Stimulated activated CD8-positive, alpha-beta memory T cell treated with anti-CD3 and anti-CD28 coated beads, Interleukin-4, amount 100 ng/mL, for 1 hour (primary cell): ENCODE measurements at places on chromosomes 12 and 14.

- DNase-seq = no peak
Observed at GRCh38 chr14:29908652-29909577, 18.7 kb downstream of the PRKD1 start.

DNA sequence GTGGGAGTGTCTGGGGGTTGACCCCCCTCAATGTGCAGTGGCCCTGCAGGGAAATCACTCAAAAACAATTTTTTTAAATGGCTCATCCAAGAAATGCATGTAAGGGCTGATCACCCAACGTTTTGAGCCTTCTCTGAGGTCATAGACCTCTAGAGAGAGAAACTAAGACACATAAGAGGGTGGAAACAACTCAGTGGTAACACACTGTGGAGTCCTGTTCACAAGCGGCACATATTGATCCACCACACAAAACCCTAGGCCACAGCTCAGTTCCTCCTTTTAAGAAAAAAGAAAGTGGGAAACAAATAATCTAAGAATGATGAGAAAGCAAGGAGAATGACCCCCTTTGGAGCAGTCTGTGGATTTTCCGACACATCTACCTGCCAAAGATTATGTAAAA lies 83.0 kb upstream of the METAP2 start:
- DNase-seq = no peak

DNA sequence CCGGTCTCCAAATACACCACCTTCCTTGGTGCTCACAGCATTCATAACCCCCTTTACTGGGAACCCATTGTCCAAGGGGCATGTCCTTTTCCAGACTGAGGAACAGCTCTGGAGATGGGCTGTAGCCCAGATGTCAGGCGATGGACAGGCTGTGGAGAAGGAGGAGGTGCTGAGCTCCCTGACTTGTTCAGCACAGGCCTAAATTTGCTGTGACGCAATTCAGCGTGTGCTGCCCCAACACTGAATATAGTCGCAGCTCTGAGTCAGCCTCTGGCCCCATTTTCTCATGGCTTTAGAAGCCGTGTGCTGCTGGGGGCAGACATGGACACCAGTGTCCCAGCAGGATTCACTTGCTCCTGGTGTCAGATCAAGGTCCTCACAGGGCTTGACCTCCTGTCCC lies 269.1 kb downstream of the EMP1 start:
- DNase-seq = no peak

DNA sequence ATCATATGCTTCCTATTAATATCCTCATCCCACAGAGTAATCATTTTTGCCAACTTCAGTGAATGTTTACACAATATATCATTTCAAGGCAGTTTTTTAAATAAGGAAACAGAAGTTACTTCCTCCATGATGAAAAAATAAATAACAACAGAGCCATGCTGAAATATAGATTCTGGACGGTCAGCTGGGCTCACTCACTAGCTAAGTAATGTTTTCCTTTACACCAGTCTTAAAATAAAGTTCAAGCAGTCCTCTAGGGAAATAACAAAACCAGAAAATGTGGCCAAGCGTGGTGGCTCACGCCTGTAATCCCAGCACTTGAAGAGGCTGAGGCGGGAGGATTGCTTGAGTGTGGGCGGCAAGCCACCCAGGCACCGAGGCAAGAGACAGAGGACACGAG lies 28.7 kb downstream of the AICDA start:
- no peak for DNase-seq

- no peak for DNase-seq
Observed at GRCh38 chr12:118743896-118744700, 237.2 kb upstream of the SRRM4 start.

- DNase-seq = no peak
Observed at GRCh38 chr14:67569651-67570290, 30.3 kb downstream of the PIGH start.

GRCh38 chr12:54215989-54216796 lies 27.4 kb upstream of the SMUG1 start:
- no peak for DNase-seq

DNA sequence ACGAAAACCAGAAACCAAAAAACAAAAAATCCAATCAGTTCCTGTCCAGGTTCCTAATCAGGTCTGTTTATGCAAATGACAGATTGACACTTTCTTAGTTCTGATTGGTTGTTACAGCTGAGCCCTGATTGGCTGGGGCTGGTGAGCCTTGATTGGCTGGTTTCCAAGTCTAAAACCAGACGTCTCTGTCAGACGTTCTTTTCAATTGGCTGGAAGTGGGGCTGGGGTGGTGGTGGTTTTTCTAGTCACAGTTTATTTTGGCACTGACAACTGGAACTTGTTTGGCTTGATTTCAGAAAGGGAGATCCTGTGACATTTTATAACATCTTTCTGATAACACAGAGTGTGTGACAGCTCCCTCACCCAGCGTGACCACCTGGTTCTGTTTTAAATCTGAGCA lies 36.1 kb upstream of the PRICKLE1 start:
- no peak for DNase-seq

- DNase-seq = no peak
Observed at GRCh38 chr12:130613131-130613530, 103.0 kb downstream of the RIMBP2 start.

- DNase-seq = no peak
Observed at GRCh38 chr14:100696590-100696989, 30.1 kb upstream of the DLK1 start.

GRCh38 chr12:510071-510825 lies 50.5 kb downstream of the B4GALNT3 start:
- no peak for DNase-seq

DNA sequence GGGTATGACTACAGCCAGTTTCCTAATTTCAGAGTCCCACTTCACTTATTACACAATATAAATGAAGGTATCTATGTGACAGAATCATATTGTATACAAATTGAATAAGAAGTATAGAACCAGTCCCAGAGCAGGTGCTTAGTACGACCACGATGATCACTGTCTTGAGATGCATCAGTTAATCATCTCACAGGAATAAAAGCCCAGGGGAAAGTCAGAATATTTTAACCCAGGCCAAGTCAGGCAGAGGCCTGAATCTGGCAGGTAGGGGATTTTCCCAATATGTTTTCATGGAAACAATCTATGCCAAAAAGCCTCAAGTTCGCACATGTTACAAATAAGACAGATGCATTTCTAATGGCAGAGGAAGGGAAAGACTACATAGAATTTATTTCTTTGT lies 758.4 kb downstream of the BCL11B start:
- DNase-seq = no peak

DNA sequence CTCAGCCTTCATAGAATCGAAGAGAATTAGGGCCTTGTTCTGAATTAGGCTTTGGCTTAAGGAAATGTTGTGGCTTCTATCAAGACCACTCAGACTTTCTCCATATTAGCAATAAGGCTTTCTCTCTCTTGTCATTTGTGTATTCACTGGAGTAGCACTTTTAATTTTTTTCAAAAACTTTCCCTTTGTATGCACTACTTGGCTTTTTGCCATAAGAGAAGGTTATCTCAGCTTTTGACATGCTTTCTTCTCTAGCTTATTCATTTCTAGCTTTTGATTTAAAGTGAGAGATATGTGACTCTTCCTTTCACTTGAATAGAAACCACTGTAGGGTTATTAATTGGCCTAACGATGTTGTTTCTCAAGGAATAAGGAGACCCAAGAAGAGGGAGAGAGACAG lies 244.2 kb downstream of the GPHN start:
- DNase-seq = no peak

DNA sequence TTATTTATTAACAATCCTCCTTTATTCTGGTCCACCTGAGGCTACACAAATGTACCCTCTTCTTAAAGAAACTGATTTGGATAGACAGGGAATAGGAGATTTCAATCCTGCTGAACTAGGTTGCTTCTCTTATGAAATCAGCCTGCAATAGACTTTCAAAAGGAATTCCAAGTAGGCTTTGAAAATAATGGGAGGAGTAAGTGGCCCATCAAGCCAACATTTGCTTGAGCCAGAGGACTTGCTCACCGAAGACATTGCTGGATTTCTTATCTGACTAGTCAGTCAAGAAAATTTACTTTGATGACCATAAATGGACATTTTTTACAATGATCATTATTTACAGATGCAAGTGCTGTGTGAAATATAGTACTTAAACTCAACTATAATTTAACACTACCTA lies 82.8 kb upstream of the RASSF8 start:
- no peak for DNase-seq
